ENCODE measurements at places on chromosomes 3 and 15. TPM values are rescaled to one million over a fixed set of nuclear protein-coding genes. Genes with fewer than 3 reads are reported as not detected.

The SLC28A2 gene
- total RNA-seq: not detected

DNA sequence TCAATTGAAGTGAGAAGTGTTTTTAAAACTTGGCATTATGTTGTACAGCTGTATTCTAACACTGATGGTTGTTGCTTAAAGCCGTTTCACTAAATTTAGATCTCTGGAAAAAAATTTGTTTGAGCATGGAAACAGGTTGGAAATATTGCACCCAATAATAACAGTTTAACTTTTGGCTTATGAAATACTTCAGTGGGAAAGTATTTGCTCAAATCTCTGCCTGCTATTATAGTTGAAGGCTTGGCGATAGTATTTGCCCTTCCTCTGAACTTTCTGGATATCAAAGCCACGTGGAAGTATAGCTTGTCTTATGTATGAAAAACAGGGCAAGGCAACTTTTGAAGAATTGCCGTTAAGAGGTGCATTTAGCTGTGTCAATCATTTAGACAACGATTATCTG lies 270.3 kb upstream of the LRRFIP2 start:
- DNase-seq: no peak

The ITIH4 gene
- not detected for total RNA-seq

- no peak for DNase-seq
Observed at GRCh38 chr3:123947482-123947881, 13.5 kb downstream of the CCDC14 start.

DNA sequence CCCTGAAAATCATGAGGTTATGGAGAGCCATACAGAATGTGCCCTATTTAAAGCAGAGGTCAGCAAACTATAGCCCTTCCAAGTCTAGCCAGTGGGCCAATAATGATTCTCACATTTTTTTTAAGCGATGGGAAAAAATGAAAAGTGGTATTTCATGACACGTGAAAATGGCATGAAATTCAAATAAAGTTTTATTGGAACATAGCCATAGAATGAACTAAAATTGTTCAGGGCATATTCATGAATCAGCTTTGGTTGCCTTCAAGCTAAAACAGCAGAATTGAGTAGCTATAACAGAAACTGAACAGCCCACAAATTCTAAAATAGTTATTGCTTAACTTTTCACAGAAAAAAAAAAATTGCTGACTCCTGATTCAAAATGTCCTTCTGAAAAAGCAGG lies 104.5 kb downstream of the TFG start:
- DNase-seq: no peak

The DNAH12 gene
- total RNA-seq: not detected

The CGNL1 gene
- total RNA-seq: 3.2 TPM

DNA sequence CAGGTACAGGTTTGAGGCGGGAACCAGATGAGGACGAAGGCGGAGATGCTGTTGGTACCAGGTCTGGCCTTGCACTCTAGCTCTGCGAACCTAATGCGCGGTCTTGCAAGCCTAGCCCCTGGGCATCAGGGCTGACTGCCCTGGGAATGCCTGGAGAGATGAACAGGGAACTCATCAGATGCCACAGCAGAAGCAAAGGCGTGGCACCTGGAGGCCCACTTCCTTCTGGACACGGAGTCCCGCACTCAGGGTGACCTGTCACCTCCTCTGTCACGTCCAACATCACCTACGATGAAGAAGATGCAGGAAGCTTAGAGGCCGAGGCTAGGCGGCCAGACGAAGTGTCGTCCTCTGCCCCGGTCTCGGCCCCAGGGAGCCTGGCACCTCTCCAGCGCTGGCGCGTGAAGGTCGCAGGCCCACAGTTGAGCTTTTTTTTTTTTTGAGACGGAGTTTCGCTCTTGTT lies 9.4 kb downstream of the RPLP1 start:
- no peak for DNase-seq

The TMC3 gene
- not detected for total RNA-seq

The OSTN gene
- total RNA-seq: not detected

The CTXN2 gene
- total RNA-seq: not detected

- DNase-seq: no peak
Observed at GRCh38 chr3:18853269-18853668, 295.0 kb upstream of the KCNH8 start.

- no peak for DNase-seq
Observed at GRCh38 chr15:70096215-70097062, 1.3 kb downstream of the TLE3 start.

DNA sequence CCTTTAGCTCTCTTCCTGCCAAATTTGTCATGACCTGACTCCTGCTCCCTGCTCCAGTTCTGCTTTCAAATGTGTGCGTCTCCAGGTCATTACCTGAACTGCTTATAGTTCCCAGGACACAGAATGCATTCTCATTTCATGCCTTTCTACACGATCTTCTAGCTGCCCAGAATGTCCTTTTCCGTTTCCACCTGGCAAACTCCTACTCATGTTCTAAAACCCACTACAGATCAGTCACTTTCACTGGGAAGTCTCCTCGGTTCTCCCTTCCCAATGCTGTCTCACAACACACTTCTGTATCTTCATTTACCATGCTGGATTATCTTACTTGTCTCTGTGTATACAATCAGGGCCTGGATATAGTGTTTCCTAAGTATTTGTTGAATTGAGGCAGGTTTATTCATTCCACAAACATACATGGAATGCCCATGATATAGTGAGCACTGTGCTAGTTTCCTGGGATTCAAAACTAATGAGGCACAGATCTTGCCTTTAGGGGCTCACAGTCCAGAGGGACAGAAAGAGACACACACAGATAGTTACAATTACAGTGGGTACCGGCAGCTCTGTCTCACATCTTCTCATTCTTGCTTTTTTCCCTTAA lies 1.6 kb upstream of the NOX5 start:
- no peak for DNase-seq

GRCh38 chr3:119238363-119238762 lies 2.3 kb downstream of the B4GALT4 start:
- no peak for DNase-seq

- no peak for DNase-seq
Observed at GRCh38 chr3:4988983-4989834, 10.0 kb downstream of the BHLHE40 start.

The KNL1 gene
- total RNA-seq: 83.2 TPM

DNA sequence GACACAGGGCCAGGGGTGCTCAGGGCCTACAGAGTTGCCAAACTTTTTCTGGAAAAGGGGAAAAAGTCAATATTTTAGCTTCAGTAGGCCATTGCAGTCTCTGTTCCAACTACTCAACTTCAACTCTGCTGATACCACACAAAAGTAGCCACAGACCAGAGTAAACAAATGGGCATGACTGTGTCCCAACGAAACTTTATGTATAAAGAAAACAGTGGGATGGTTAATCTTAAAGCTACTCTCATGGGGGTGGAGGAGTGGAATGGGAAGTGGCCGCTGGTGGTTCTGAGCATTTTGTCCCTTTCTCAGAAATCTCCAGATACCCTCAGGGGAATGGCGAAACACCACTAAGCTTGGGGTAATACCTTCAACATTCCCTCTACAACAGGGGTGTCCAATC lies 69.9 kb downstream of the OSBPL10 start:
- DNase-seq: no peak

DNA sequence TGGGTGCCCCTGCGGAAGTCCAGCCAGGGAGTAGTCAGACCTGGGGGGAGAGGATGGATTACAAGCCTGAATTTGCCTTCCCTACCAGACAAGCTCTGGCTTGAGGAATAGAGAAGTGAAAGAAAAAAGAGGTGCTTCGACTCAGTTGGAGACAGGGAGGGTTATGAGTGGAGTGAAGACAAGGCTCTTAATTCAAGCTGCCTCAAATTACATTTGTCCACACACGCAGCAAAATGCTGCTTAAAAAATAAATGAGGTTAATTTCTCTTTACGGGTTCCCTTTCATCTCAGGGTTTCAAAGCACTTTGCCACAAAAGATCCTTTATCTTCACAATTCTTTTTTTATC lies 49.0 kb upstream of the SLC4A7 start:
- no peak for DNase-seq

DNA sequence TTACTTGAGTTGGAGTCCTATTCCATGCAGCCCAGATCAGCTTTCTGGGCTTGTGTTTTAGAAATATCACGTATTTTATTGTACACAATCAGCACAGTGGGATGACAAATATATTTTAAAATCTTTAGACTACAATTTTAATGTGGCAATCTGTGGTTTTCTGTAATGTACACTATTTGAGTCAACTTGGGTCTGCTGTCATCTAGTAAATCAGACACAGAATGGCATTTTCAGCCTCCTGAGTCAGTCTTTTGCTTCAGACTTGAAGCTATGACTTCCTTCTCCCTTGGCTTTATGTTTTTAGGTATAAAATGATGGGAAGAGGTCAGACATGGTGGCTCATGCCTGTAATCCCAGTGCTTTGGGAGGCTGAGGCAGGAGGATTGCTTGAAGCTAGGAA lies 232.1 kb downstream of the NECTIN3 start:
- DNase-seq: no peak

The GRAMD1C gene
- 13.8 TPM for total RNA-seq

DNA sequence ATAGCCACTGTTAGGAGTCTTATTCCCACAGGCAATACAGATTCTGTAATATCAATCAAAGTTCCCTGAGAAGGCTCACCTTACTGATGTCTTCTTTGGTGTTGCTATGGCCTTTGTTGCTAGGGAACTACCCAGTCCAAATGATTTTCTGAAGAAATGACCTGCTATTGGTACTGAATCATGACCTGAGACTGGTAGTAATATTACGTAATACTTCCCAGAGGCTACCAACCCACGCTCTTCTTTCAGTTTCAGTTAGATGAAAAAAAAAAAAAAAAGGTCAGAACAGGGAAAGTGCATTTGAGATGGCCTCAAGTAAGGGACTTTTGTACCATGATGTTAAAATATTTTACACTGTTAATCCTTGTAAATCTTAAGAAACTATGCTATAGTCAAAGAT lies 1092.5 kb upstream of the EPHA6 start:
- DNase-seq: no peak

The NANOGP8 gene
- not detected for total RNA-seq

- no peak for DNase-seq
Observed at GRCh38 chr3:196013587-196014487, 68.1 kb downstream of the TFRC start.

DNA sequence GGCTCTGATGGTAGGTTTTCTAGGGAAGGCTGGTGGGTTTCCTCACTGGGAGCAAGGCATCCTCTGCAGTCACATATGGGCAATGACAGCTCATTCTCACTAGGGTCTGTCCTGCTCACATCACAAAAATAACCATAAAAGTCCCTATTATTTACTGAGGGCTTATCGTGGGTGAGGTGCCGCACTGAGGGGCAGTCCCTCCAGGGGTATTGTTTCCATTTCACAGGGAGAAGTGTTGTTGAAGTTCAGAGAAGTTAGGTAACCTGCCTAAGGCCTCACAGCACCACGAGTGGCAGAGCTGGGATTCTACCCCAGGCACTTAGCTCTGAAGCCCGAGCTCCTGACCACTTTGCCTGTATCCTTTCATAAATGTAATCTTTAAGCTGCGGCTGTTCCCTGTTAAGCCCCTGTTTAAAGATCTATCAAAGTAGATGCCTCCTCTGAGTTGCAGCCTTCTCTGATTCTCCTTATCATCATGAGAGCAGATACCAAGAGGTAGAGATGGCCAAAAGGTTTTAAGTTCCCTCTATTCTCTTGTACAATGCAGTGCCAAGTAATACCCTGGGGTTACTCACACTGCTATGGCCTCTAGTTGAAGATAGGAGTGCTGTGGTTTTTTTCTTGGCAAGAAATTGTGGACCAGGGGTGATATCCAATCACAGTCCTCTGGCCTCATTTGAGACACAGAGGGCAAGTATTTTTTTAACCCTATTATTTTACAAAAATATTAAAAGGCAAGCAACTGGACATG lies 107.0 kb downstream of the RPLP1 start:
- no peak for DNase-seq

The CCR9 gene
- not detected for total RNA-seq

- no peak for DNase-seq
Observed at GRCh38 chr15:69782809-69783208, 314.9 kb downstream of the TLE3 start.

- no peak for DNase-seq
Observed at GRCh38 chr3:73401059-73401458, 223.7 kb downstream of the PDZRN3 start.

- no peak for DNase-seq
Observed at GRCh38 chr3:107676469-107677309, 153.9 kb downstream of the BBX start.

GRCh38 chr3:128368626-128369025 lies 98.1 kb downstream of the DNAJB8 start:
- DNase-seq: no peak

- DNase-seq: peak; percentile 76
Observed at GRCh38 chr15:52139599-52140462, 27.3 kb upstream of the BCL2L10 start.

DNA sequence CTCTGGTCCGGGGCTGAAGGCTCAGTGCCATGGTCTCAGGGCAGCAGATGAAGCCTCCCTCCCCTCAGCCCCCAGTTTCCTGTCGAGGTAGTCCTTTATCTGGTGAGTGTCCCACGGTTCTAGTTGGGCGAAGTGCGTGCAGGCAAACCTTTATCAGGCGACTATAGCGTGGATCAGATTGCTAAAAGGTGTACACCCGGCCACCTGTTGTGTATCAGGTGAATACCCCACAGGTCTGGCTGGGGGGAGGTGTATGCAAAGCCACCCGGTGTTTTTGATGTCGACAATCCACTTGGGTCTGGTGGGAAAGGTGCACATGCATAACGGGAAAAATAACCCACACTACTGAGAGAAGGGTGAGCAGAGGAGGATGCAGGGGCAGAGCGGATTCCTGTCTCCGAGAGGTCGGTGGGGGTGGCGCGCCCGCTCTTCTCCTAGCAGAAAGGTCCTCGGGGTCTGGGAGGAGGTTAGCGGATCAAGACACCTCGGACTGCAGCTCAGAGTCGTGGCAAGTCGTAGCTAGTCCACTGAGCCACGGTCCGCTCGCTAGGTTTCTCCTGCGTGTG lies 507 bp downstream of the SLC12A6 start:
- no peak for DNase-seq

The MYEF2 gene
- total RNA-seq: 4.4 TPM

GRCh38 chr3:53074366-53074696 lies 28.5 kb upstream of the SFMBT1 start:
- no peak for DNase-seq

- DNase-seq: no peak
Observed at GRCh38 chr15:29067949-29068348, 182.2 kb downstream of the APBA2 start.

The TTLL13 gene
- not detected for total RNA-seq

- no peak for DNase-seq
Observed at GRCh38 chr3:171469376-171469775, 9.2 kb upstream of the TNIK start.

DNA sequence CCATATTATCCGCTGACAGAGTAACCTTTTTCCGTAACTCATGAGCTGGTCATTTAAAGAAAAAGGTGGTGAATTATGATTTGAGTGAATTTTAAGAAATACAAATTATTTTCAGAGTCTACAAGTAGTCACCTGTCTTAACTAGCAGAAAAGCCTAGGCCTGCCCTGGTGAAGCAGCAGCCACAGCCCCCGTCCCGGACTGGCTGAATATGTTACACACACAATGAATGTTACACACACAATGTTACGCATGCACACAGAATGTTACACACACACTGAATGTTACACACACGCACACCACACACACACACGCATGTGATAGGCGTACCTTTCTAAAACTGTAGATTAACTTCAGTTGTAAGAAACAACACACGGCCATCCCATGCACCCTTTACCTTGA lies 77.8 kb downstream of the VGLL4 start:
- DNase-seq: no peak
